ENCODE measurements at places on chromosomes 6 and 20.

- DNase-seq, result peak; percentile 91
These were observed 123.3 kb upstream of the COL21A1 start for GRCh38 chr6:56370561-56371211.

GRCh38 chr6:53461041-53461656, 83.8 kb downstream of the GCLC start:
- DNase-seq, result no peak

DNA sequence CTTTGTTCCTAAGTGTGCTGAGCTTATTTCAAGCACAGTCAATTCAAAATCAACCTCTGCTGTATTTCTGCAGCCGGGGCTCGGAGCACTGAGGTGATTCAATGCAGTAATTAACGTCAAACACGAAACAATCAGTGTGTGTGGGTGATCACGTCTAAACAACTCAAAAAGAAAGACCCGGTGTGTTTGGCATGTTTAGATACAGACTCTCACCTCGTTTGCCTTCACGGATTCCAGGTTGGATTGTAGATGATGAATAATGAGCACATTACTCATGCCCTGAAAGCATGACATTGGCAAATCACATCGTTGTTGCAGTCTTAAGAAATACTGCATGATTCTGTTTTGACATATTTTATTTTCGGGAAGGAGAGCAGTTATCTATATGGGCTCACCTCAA, 231.0 kb downstream of the QKI start:
- peak; percentile 73 for DNase-seq

- DNase-seq, result no peak
These were observed 101.5 kb downstream of the SYCP2 start for GRCh38 chr20:59831916-59832270.

GRCh38 chr20:57013741-57014140, 252.7 kb downstream of the BMP7 start:
- no peak for DNase-seq

GRCh38 chr6:142695016-142695415, 250.0 kb downstream of the HIVEP2 start:
- no peak for DNase-seq

- no peak for DNase-seq
These were observed 397.0 kb downstream of the NKAIN2 start for GRCh38 chr6:124200661-124201060.

DNA sequence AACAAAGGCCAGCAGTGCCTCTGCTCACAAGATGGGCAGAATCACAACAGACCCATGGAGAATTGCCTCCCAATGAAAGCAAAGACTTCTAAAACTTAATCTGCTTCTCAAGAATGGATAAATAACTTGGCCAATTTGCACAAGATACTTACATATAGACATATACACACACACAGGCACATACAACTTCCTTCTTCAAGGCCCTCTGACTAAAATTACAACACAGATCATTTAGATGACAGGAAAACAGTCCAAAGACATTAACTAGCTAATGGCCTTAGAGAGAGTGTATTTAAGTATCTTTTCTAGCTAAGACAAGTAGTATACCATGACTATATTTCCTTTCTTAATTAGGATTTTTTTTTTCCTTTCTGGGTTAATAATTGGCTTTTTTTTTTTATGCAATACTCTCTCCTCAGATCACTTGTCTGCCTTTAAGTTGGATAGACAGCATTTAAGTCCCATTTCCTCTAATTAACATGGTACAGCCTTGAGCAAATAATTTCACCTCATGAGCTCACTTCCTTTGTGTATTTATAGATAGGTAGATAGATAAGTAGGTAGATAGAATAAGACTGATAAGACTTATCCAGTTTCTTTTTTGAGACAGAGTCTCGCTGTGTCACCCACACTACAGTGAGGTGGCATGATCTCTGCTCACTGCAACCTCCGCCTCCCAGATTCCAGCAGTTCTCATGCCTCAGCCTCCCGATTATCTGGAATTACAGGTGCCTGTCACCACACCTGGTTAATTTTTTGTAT, 70.0 kb downstream of the NRSN1 start:
- no peak for DNase-seq

DNA sequence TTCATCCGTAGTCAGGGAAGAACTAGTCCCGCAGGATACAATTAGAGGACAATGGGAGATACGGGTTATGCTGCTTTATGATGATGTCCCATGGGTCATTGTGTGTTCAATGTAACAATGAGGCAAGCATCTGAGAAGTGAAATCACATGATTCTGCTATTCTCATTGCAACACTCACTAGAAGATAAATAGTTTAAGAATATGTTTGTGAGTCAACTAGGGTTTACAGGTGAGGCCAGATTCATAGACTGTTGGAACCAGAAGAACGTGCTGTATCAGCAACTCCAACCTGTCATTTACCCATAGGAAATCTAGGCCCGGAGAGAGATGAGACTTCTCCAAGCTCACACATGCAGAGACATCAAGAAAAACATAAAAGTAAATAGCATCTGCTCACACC, 80.8 kb downstream of the SCML4 start:
- DNase-seq, result no peak
